ENCODE measurements at places on chromosomes 2 and 18.

GRCh38 chr2:226327830-226328229, 471.8 kb downstream of the IRS1 start:
- no peak for DNase-seq

DNA sequence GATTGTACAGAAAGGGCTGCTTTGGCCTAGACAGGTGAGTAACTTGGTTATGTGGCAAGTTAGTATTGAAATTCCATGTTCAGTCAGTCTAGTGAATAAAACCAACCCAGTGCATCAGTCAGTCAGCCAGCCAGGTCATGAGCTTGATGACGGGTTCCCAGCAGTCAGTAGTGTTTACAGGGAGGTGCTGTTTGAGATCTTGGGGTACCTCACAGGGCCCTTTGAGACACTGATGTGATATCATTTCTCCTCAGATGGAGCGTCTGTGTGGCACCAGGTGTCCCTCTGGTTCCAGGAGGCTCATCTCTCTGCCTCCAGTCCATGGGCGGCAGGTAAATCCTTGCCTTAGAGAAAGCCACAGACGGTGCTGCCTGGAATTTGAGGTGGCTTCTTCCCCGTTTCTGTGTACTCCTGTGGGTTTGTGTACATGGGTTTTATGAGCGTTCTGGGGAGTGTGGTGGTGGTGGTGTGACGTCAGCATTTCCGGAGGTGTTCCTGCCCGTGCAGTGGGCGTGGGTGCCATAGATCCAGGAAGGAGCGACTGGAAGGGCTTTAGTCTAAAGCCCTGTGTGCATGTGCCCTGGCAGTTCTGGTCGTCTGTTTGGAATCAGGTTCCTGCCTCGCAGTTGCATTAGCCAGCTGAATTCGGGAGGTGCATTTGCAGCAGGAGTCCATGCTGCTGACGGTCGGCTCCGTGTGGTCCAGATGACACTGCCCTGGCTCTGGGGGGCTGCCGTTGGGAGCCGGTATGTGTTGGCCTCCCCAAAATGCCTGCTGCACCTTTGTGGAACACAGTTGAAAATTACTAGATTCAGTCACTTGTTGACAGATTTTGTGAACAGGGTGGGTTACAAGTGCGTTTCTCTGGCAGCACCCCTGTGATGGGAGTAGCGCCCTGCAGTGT, 2.1 kb downstream of the CTDP1 start:
- peak; percentile 36 for DNase-seq

DNA sequence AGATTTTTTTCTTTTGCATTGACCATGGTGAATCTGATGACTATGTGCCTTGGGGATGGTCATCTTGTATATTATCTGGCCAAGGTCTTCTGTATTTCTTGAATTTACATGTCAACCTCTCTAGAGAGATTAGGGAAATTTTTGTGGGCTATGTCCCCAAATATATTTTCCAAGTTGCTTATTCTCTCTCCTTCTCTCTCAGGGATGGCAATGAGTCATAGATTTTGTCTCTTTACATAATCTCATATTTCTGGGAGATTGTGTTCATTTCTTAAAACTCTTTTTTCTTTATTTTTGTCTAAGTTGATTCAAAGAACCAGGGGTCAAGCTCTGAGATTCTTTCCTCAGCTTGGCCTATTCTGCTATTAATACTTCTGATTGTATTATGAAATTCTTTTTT, 9.9 kb downstream of the GKN2 start:
- no peak for DNase-seq

GRCh38 chr2:178886006-178886405, 78.8 kb upstream of the TTN start:
- DNase-seq: no peak

GRCh38 chr18:34315591-34316352, 91.1 kb upstream of the NOL4 start:
- DNase-seq: no peak

GRCh38 chr2:17815468-17816184, 634 bp upstream of the MSGN1 start:
- DNase-seq: no peak

Measured in activated T-helper 1 cell treated with Interleukin-2 at 50 U/mL for 16 hours (primary cell).